Stimulated activated CD8-positive, alpha-beta memory T cell treated with anti-CD3 and anti-CD28 coated beads, Interleukin-4, amount 100 ng/mL, for 24 hours (primary cell): ENCODE measurements at places on chromosomes 3 and 15.

DNA sequence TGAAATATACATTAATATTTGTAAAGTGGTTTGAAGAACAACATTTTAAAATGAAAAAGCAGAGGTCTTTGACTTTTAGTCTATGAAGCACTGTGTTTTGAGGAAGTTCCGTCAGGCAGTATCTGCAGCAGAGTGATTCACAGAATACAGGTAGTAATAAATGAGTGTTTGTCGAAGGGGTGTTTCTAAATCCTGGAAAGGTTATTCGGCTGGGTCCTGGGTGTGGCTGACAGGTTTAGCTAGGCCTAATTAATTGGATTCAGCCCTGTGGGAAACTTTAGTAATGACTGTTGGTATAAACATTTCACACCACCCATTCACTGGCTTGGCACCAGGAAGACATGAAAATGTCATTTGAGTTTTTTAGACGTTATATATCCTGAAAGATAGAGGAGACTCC, 51.3 kb downstream of the TIPARP start:
- no peak for DNase-seq

DNA sequence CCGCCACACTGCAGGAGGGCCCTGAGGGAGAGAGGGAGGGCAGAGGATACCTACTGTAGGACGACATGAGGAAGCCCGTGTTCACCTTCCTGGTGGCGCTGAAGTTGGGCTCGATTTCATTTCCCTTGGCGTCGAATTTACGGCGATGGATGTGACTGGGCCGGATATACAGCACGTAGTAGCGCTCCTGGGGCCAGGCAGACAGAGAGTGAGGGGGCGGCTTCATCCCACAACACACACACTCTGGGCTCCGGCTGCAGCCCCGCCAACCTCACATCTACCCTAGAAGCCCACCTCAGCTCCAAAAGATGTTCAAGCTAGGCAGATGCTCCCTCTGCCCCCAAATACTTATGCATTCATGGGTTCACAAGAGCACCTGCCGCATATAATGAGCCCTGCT, 4.5 kb downstream of the ARPIN start:
- DNase-seq: no peak

DNA sequence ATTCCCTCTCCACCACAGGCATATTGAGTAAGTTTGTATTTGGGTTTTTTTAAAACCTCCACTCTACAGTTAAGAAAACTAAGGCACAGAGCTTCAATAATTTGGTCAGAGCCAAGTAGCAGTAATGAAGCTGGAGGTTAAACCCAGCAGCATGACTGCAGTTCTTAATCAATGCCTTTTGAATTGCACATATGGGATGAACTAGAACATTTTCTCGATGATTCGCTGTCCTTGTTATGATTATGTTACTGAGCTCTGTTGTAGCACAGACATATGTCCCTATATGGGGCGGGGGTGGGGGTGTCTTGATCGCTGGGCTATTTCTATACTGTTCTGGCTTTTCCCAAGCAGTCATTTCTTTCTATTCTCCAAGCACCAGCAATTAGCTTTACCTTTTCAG, 1.6 kb upstream of the CCR5 start:
- DNase-seq: no peak

DNA sequence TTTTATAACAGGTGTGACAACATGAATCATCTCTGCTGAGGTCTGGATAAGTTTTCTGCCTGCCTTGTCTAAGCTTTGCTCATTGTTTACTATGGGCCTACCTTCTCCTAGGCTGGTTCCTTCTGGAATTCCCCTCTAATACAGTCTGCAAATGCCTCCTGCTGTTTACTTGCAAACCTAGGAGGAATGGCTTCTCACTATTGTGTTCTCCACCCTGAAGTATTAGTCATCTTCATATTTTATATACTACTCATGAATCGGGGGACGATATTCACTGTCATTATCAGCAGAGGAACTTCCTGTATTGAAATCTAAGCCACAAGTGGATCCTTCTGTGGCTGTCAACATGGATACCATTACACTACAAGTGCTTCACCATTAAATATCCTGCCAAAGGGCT, 154.8 kb downstream of the PLCL2 start:
- no peak for DNase-seq

GRCh38 chr15:90400005-90400758, 12.1 kb downstream of the IQGAP1 start:
- no peak for DNase-seq

DNA sequence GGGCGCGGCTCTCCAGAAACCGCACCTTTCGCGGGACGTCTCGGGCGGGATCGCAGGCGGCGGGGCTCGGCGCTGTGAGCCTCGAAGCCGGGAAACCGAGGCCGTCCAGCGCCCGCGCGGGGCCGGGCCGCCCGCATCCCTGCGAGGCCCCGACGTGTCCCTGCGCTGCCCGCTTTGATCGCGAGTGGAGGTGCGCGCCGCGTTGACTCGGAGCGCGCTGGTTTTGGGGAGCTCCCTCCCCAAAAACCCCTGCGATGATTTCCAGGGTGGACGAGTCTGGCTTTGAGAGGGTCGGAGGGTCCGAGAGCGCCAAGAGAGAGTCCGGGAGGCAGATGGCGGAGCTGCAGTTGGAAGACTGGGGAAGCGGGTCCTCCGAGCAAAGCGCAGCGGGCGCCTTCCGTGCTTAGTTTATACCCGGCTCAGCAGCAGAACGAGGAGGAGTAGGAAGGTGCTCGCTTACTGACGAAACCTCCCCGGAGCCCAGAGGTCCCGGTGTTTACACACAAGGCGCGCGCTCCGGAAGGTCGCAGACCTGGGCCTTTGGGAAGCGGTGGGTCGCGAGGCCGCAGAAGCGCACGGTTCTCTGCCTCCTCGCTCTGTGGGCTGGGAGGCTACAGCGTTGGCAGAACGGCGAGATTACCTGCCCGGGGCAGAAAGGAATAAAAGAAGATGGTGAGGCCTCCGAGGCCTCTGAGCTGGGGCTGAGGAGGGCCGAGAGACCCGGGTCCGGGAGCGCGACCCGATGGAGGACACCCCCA, 687 bp downstream of the ALDH1A3 start:
- DNase-seq: no peak

GRCh38 chr3:59256230-59256629, 206.4 kb upstream of the CFAP20DC start:
- no peak for DNase-seq

GRCh38 chr15:82807920-82808633, 1.4 kb upstream of the WHAMM start:
- DNase-seq: no peak

GRCh38 chr15:44315126-44315525, 26.6 kb downstream of the GOLM2 start:
- DNase-seq: no peak

- no peak for DNase-seq
Measured at GRCh38 chr3:115989684-115990421, 366.5 kb downstream of the GAP43 start.

DNA sequence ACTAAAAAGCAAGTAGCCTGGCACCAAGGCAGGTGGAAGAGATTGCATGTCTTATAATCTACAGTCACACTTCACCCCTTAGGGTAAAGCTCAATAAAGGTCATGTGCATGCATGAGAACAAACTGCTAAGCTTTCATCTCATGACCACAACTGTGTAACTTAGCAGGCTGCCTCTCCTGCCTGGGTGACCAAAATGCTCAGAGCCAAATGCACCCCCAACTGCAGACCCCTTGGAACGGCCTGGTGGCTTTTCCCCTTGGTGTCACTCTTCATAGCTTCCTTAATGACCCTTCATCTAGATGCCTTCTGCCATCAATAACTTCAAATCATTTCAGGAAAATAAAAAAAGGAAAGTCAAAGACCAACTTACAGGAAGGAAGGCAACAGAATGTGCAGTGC, 88.1 kb downstream of the ADAMTS17 start:
- no peak for DNase-seq

GRCh38 chr3:72629191-72629631, 219.0 kb downstream of the SHQ1 start:
- no peak for DNase-seq

GRCh38 chr3:2303566-2303965, 204.9 kb downstream of the CNTN4 start:
- DNase-seq: no peak

GRCh38 chr3:145899241-145899640, 261.7 kb downstream of the PLOD2 start:
- DNase-seq: no peak

- no peak for DNase-seq
Measured at GRCh38 chr3:35596335-35596995, 42.9 kb upstream of the ARPP21 start.

- DNase-seq: peak; percentile 38
Measured at GRCh38 chr3:197428117-197428801, 127.5 kb downstream of the BDH1 start.

DNA sequence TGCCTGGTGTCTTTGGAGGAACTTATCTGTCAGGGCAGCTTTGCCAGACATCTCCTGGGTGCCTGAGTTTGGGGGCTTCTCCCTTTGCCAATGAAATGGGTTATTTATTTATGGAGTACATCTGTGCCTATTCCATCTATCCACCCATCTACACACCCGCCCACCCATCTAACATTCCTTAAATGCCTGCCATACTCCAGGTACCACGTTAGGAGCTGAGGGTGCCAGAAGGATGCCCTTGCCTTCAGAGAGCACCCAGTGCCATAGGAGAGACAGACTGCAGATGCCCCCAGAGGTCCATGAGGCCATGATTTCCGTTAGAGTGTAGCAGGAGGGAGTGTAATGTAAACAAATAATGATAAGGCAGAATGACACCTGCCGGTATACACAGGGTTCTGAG, 21.8 kb upstream of the KIF23 start:
- DNase-seq: no peak

DNA sequence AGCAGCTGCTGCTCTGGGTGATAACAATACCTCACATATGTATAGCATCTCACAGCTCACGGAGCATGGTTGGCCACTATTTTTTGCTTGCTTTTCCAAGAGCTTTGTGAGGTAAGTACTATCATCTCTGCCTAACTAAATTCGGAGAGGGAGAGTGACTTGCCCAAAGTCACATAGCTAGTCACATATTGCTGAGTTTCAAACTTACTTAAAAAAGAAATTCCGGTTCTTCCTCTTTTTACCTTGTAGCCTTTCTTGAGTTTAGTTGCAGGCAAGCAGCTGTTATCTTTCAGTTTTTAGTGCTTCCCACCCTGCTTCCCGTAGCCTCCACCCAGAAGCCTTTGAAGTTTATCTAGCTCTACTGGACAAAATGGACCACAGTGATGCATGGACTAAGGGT, 309.2 kb downstream of the PDCD6IP start:
- no peak for DNase-seq

- no peak for DNase-seq
Measured at GRCh38 chr3:113620091-113620490, 76.4 kb downstream of the USF3 start.

DNA sequence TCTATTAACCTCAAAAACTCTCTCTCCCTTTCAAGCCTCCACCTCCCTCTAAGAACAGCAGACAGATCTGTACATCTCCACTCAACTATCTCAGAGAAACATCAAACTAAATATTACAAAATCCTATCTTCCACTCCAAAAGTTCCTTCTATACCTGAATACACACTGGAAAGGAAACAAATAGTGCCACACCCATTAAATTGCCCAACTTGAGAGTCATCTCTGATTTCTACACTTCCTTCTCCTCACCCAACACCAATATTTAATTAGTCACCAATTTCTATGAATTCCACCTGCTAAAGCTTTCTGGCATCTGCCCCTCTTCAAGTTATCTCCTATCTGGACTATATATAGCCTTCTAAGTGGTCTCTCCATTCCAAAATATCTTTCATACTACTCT, 65.8 kb downstream of the PEAK1 start:
- no peak for DNase-seq

DNA sequence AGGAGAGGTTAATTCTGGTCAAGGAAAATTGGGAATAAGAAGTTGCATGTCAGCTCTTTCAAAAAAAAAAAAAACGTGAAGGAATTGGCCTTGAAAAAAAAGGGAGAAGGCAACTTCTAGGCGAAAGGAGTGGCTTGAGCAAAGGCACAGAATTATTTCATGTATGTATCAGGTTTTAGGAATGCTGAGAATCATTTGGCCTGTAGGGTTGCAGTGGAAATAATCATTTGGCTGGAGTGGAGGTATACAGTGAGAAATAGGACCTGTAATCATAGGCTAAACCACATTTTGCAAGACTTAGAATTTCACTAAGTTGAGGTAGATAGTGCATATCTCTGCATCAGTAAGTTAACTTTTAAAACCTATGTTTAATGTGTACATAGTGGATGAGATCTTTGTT, 54.9 kb downstream of the EPHA6 start:
- no peak for DNase-seq

DNA sequence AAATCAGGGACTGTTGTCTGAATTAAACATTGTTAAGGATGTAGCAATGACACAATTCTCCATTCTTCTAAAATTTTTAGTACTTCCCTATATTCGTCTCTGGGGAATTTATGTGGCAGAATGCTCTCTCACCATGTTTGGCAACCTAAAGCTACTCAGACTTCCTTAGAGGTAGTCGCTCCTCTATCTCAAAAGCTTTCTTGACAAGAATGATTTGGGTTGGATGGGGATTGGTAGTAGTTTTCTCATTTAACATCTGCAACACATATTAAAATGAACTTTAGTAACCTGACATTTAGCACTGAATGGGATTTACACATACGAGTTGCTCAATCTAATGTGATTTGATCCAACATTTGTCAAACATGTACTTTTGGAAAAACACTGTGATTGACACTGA, 233.3 kb downstream of the RBMS3 start:
- no peak for DNase-seq
